Hippocampal formation (tissue), 2 donors: ENCODE measurements at places on chromosomes 1 and 21.

DNA sequence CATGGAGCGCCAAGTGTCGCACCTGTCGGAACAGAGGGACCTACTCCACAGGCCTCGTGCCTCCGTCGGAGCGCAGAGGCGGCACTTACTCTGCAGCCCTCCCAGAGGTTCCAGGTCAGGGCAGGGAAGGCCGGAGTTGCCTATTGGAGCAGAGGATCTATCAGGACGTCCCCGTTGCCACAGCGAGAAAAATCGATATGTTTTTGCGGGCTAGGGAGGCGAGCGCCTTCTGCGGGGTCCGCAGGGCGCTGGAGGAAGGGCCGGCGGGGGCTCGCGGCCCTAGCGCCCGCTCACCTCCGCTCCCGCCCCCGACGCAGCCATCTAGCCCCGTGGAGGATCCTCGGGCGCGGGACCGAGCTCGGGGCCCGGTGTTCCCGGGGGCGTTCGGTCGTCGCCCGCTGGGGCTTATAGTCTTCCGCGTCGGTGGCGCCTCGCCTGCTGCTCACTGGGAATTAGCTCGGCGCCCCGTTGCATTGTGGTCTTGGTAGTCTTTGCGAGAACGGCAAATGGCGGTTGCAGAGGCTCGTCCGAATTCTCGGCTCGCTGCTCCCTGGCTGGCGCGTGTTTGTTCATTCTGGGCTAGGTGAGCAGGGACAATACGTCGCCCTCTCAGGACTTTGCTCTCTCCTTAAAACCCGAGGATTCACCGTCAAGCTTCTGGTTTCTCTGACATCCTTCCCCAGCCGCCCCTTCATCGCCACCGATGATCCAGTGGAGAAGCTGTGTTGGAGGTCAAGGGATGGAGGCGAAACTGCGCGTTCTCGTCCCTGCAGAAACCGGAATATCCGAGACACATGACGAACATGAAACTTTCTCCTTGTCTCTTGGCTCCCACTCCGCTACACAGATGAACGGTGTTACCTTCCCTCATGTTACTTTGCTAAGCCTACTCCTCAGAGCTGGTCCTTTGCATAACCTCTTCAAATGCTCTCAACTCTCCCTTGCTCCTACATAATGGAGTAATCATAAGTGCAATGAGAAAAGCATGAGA lies at the start of gene JTB:
JTB (minus strand) TSS at position 425 of the 991 bp plus-strand sequence; CDS start at position 3, 422 bp downstream.
- peak; percentile 83 for DNase-seq

- no peak for DNase-seq
Measured at GRCh38 chr1:157856538-157856937, 14.9 kb upstream of the CD5L start.

GRCh38 chr1:183164340-183164739 lies 21.7 kb upstream of the LAMC2 start:
- no peak for DNase-seq

DNA sequence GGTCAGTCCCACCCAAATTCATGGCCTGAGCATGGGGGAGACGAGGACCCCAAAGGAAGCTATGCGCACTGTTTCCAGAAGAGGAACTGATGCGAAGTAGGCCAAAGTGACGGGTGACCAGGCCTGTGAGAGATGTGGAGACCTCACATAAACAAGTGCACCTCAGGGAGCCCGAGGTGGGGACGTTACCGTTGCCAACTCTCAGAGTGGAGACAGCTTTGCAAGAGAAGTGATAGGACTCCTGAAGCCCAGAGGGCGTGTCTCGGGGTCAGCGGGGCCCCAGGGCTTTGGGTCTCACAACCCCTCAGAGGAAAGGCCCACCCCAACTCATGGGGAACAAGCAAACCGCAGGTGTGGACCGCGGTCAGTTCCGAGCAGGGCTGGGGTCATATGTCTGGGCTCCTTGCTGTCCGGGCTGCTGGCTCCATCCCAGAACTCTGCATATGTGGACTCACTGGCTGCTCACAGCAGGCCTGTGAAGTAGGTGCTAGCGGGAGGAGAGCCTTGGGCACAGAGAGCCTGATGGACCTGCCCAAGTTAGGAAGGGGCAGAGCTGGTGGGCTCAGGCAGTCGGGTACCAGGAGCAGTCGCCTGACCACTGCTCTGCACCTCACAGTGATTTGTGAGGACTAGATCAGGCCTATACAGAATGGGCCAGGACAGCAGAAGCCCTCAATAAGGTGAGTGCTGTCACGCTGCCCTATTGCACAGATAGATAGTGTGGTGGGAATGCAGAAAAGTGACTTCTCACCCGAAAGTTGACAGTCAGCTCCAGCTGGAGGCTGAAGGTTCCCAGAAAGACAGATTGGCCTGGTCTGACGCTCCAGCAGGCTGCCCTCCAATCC lies 26.2 kb downstream of the STUM start:
- DNase-seq = no peak

DNA sequence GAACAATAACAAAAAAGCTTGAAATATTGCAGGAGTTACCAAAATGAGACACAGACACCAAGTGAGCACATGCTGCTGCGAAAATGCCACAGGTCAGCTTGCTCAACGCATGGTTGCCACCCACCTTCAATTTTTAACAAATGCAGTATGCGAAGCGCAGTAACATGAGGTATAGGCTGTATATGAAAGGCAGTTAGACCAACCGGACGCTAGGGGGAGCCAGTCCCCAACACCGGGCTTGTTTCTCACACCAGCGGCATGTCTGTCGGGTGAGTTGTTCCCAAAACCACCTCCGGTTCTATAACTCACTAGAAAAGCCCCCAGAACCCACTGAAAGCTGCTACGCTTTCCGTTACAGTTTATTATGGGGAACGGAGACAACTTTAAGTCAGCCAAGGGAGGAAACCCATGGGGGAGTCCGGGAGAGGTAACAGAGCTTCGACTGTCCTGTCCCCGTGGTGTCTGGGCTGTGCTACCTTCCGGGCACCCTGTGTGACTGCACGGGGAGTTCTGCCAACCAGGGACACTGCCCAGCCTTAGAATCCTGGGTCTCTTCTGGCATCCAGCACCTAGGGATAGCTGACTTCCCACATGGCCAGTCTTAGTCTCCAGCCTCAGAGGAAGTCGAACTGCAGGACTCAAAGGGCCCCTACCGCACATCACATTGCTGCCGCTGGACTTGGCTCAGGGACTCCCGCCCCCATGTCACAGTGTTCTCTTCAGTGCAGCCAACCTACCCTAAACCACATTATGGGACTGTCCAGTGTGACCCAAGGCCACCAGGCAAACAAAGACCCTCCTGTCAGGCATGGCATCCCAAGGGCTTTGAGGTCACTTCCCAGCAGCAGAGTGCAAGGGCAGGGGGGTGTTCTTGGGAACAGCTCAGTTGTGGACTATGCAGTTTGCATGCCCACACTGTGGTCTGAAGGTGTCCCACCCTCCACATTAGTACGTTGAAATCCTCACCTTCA lies 14.0 kb downstream of the RNF187 start:
- peak; percentile 24 for DNase-seq

GRCh38 chr1:26750428-26750827 lies 37.3 kb upstream of the PIGV start:
- DNase-seq = no peak

DNA sequence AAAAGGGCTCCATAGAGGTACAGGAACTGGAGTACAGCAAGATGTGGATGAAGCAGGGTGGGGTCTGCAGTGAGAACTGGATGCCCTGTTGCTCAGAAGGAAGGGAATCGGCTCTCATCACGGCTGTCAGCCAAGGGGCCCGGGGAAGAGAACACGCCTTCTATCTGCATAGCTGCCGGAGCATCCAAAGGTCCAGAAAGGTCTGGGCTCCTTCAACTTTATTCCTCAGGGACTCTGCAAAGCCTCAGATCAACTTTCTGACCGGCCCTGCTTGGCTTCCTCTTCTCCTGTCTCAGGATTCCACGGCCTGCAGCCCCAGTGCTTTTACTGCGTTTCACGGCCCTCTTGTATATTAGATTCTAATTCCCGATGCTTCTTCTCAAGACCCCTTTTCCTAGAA lies 34.8 kb downstream of the KRTAP19-8 start:
- DNase-seq = no peak

- DNase-seq = no peak
Measured at GRCh38 chr1:221431961-221432360, 309.9 kb downstream of the DUSP10 start.

GRCh38 chr1:87612956-87613355 lies 284.3 kb downstream of the LMO4 start:
- DNase-seq = no peak

DNA sequence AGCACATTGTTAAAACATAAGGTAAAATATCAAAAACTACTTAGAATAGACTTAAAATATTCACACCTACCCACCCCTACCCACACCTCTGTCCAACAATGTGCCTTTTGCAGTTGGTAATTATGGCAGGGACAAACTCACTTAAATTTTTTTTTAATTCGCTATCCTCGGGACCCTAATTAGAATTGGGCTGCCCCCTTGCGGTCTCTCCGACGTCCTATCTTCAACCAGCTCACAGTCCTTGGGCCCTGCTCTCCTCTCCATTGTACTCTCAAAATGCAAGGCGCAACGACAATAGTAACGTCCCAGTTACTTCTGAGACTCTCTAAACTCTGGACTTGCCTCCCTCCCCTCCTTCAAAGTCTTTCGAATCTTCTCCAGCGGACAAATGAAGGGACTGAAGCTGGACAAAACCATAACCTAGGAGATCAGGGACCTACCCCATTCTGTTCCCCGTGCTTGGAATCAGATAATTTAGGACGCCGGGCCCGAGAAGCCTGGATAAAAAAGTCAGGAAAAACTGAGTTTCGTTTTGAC lies 1.1 kb upstream of the CIART start:
- peak; percentile 66 for DNase-seq

DNA sequence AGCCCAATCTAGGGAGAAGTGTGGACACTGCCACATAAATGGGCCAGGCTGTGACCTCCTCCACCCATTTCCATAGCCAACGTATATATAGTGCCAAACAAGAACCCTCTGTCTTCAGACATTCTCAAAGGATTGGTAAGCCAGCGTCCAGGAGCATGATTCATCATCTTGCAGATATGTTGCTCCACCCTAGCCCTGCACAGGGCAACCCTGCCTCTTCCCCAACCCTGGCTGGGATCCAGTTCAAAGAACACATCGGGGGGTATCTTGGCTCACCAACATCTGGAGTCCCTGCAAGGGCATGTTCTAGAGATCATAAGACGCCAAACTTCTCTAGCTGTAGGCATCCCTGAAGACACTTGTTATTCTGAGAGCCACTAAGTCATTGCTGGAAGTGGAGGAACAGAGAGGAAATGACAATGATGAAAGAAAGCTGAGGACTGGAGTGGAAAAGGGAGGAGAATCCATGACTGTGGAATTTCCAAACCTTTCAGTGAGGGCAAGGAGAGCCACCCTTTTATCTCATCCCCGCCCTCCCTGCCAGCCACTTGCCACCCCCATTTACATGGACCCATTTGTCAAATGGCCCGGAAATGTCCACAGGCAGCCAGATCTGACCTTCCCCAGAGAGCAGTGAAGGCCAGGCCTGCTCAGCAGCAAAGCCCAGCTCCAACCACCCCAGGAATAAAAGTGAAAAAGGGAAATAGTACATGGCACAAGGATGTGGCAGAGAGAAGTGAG lies 144.1 kb upstream of the CTTNBP2NL start:
- DNase-seq = no peak

GRCh38 chr1:5770981-5771765 lies 221.1 kb downstream of the NPHP4 start:
- no peak for DNase-seq

GRCh38 chr1:70101774-70102173 lies 103.6 kb downstream of the LRRC40 start:
- no peak for DNase-seq

- peak; percentile 33 for DNase-seq
Measured at GRCh38 chr1:15489052-15489736, 13.3 kb downstream of the CELA2B start.

DNA sequence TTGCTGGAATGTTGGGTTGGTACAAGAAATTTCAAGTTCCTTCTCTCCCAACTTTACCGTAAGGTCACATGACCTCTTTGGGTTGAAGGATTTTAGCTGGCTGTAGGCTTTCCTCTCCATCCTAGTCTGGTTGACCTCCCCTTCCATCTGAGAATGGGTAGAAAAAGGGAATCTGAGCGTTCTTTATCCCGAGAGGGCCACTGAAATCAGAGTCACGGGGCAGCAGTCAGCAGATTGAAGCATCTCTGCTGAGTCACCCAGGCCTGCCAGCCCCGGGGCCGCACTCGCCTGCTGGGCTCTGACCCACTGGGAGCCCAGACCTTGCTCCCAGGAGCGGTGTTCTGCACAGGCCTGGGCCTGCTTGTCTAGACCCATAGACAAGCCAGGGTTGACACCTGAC lies 31.0 kb downstream of the TMCC2 start:
- DNase-seq = peak; percentile 71

DNA sequence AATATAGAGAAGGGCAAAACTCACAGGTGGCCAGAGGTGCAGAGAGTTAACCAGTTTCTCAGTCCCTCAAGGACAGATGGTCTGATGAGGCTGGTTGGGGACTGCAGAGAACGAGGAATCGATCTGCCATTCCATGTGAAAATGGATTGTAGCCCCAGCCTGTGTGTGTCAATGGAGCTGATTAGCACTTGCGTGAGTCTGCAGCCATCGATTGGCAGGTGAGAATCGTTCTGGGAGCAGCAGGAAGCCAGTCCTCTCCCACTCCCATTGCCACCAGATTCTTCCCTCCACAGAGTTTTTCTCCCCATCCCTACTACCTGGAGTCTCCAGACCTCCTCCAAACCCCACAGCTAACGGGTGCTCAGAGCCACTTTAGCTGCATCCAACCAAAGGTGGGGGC lies 18.3 kb upstream of the PSMB2 start:
- no peak for DNase-seq

GRCh38 chr1:100352267-100353070 lies at the start of gene CDC14A:
TSS of gene CDC14A (plus strand) at chr1:100352506. CDS start at chr1:100352955, 449 bp downstream.
- peak; percentile 84 for DNase-seq

DNA sequence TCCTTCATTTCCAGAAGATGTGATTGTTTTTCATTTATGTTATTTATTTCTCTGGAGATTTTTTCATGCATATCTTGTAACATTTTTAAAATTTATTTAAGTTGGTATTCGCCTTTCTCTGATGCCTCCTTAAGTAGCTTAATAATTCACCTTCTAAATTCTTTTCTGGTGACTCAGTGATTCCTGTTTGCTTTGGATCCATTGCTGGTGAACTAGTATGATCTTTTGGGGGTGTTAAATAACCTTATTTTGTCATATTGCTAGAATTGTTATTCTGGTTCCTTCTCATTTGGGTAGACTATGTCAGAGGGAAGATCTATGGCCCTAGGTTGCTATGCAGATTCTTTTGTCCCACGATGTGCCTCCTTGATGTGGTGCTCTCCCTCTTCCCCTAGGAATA lies 1347.2 kb upstream of the B3GALT2 start:
- DNase-seq = no peak

- DNase-seq = no peak
Measured at GRCh38 chr1:113140176-113140575, 67.2 kb downstream of the LRIG2 start.

- no peak for DNase-seq
Measured at GRCh38 chr1:20096840-20097447, 22.4 kb downstream of the PLA2G2D start.

DNA sequence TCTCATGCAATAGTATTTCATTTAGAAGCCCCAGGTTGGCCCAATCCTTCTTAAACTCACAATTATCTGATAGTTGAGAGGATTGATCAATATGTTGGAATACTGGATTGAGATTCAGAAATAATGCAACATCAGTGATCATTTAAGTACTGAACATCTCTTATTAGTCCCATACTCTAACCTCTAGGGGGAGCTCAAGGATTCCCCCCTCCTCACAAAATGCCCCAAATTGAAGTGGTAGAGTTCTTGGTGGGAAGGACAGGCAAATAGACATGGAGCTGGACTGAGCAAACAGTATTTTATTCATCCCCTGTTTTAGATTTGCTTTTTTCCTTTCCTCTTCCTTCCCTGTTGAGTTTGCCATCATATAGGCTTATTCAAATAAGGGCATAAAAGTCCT lies 62.8 kb downstream of the NGF start:
- no peak for DNase-seq
